Smooth muscle cell of trachea (primary cell): ENCODE measurements at places on chromosomes 7 and 10. TPM values are rescaled to one million over a fixed set of nuclear protein-coding genes. Genes with fewer than 3 reads are reported as not detected.

Gene PNLIP
- not detected in 2 replicates for total RNA-seq

Gene GIGYF1
- 20.4 and 23.5 TPM in 2 replicates for total RNA-seq

Gene DCLRE1A
- total RNA-seq: 4.8 and 8.3 TPM in 2 replicates

Gene CADPS2
- 25.3 and 29.1 TPM in 2 replicates for total RNA-seq

Gene WIPF3
- under 0.01 and 0.15 TPM in 2 replicates for total RNA-seq
